ENCODE measurements at places on chromosomes 16 and 17.

GRCh38 chr16:9929313-9929712, 252.9 kb downstream of the GRIN2A start:
- DNase-seq: no peak

GRCh38 chr17:8944748-8945147, 20.8 kb downstream of the PIK3R5 start:
- no peak for DNase-seq

DNA sequence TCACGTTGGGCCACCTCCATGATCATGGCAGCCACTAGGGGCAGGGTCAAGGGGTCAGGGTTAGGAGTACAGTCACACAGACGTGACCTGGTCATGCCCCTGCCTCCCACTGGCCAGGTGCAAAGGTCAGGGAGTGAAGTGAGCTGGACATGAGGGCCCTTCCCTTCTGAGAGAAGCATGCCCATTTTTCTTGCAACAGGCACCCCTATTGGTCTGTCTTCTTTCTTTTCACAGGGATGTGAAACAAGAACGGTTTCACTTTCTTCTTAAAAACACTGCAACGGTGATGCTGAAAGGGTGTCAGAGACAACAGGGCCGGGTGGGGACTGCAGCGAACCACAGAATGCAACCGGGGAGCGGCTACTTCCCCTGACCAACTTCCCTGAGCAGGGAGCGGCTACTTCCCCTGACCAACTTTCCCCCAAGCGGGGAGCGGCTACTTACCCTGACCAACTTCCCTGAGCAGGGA, 52.1 kb upstream of the DOC2B start:
- DNase-seq: no peak

GRCh38 chr17:12911239-12911638, 106.6 kb downstream of the ELAC2 start:
- no peak for DNase-seq

DNA sequence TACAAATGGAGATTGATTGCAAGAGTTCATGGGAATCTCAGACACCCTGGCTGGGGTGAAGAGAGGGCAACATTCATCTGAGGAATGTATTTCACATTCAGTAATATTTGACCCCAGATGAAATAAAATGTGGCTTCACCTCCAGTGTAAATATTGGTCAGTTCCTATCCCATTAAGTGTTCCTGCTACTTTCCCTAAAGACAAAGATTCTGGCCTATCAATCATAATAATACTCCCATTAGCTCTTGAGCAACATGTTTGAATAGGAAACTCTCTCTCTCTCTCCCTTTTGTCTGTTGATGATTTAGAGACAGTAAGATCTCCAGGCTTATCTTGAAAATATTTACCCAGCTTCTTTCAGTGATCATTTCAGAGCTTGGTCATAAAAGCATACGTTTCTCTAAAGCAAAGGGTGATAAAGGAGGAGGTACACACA, 70.1 kb downstream of the KCNJ2 start:
- no peak for DNase-seq

- DNase-seq: no peak
These were observed 126.9 kb upstream of the WSCD1 start for GRCh38 chr17:5943232-5943631.

DNA sequence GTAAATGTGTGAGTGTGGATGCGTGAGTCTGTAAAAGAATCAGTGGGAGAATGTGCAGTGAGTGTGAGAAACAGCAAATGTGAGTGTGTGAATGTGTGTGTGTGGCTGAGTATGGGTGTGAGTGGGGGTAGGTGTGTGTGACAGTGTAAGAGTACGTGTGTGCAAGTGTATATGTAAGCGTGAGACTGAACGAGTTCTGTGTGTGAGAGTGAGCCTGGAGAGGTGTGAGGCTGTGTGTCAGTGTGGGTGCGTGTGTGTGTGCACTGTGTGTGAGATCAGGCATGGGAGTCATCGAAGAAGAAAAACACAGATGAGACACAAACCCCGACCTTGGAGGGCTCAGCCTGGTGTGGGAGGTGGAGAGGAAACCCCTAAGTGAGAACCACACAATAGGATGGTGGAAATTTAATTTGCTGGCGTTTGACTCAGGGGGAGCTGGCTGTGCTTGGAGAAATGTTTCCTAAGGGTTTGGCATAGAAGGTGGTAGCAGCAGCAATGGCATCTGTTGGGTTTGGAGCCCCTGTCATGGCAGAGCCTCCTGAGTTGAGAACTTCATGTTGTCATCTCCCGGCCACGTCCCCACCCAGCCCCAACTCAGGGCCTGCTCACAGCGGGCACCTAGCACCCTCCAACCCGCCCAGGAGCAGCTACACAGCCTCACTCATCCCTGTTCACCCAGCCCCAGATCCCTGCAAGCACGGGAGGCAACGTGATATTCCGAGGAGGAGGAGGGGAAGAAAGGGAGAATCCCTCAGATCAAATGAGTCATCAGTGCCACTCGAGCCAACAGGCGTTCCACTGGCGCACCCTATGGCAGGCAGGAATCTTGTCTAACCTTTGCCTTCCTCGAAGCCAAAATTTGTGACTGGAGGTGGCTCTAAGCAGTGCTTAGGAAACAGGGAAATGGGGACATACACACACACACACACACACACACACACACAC, 14.3 kb upstream of the NUBP1 start:
- no peak for DNase-seq

Data from right kidney (tissue), 9 donors.